ENCODE measurements at places on chromosomes 16 and 17.

DNA sequence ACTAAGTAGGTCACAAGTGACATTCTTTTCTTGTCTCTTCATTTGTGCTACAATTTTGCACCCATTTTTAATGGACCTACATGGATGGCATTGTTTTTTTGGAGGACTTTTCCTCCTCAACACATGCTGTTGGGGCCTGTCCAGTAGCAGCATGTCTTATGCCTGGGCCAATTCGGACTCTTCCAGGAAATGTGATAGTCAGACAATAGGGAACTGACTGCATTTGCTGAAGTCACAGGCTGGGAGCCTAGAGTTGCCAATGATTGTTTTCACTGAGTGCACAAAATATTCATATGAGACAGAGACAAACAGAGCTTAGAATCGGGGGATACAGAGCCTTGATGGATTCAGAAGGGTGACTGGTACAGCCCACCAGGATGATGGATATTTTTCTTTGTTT is 867.3 kb upstream of the GOT2 start:
- no peak for DNase-seq

GRCh38 chr17:13678841-13679240 is 77.1 kb upstream of the HS3ST3A1 start:
- DNase-seq, result no peak

DNA sequence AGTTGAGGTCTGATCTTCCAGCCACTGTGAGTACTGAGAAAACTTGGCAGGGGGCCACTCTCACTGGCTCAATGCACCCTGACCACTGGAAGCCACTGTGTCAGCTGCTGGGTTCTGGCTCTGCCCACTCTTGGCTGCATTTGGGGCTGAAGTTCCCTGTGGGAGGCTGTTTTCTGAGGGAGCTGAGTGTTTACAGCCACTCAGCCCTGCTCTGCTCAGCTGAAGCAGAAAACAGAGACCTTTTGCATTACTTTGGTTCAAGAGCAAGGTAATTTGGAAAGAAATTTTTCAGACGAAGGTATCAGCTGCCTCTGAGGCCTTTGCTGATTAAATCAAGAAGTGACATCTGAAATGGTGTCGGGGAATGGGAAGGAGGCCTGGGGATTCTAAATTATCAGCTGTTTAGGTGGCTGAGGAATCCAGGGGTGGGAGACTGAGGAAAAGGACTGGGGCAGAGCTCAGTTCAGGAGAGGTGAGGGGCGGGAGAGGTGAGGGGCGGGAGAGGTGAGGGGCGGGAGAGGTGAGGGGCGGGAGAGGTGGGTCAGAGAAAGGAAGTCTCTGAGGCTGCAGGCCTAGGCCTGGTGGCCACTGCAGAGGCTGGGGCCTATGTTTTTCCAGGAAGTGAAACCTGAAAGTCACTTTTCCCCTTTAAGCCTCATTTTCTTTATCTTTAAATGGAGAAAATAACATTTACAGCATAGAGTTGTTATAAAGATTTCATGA is at the start of gene ACSM5:
Gene ACSM5 (plus strand): TSS at position 137 of the 723 bp plus-strand sequence. CDS start 1,951 bp downstream, outside the sequence.
- DNase-seq, result no peak

DNA sequence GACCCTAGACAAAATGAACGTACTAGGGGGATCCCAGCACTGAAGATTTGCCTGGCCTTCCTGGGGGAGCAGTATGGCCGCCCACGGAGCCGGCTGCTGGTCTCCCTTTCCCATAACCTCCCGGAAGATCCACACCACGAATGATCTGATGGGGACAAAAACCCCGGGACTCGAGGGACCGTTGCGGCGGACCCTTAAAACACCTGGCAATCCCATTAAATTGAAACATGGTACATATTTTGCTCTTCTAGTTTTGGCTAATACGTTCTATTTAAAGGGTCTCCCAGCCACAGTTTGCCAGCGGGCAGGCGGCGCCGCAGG is 45.2 kb upstream of the LCMT1 start:
- no peak for DNase-seq

DNA sequence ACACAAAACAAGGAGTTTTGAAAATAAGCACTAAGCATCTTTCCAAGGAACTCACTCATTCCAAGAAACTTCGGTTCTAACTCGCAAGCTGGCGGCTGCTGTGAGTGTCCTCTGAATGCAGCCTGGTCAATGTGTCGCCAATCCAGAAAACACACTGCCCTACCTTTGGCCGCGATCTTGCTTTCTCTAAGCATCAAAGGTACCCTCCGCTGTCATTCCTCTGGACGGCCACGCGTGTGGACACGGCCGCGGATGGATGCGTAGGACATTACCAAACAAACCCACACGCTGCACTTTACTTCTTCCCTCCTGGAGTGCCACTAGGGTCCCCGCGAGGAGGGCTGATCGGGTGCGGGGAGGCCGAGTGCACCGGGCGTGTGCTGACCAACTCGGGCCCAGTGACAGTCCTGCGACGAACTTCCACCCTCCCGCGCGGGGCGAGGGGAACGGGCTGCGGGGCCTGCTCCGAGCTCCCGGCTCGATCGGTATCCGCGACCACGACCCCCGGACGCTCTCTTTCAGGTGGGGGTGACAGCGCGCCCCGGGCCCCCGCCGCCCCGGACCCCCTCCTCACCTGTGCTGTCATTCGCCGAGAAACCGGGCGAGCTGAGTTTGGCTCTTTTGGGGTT is 1.1 kb downstream of the CREBBP start:
- peak; percentile 18 for DNase-seq

DNA sequence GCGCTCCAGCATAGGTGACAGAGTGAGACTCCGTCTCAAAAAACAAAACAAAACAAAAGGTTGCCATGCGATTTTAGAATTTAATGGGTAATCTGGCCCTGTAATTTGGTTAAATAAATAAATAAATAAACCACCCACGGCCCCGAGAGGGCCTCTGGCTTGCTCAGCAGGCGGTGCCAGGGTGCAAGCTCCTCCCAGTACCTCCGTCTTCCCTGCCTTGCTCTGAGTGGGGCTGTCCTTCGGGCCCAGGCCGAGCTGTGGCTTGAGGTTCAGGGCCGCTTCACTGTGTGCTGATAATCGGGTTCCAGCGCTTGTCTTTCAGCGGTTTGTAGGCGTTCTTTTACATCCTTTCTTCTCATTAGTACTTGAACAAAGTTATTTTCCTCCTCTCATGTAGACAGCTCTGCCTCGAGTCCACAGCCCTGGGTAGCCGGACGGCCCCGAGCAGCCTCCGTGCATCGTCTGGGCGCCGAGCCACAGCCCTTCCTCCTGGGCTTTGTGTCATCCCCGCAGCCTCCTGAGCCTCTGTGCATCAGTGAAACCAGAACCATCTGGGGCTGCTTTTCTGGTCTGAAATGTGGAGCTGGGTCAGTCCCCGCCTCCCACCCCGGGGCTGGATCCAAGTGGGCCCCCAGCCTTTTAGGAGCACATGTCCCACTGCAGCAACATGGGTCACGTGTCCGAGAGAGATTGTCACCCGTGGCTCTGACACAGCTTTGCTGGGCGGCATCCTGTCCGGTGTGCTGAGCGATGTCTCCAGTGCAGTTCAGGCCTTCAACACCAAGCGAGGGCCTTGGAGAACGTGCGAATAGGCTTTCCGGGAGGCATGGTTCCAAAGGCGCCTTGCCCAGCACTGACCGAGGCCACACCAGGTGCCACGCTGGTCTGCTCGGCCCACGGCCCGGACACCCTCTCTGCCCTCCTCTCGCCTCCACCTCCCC is 157.4 kb upstream of the CHMP6 start:
- DNase-seq, result peak; percentile 15

- no peak for DNase-seq
These were observed 49.5 kb upstream of the MRPS23 start for GRCh38 chr17:57899391-57899790.

GRCh38 chr16:88292007-88292970 is 90.5 kb upstream of the ZNF469 start:
- no peak for DNase-seq

GRCh38 chr17:65064452-65065019 is 8.0 kb upstream of the GNA13 start:
- no peak for DNase-seq

DNA sequence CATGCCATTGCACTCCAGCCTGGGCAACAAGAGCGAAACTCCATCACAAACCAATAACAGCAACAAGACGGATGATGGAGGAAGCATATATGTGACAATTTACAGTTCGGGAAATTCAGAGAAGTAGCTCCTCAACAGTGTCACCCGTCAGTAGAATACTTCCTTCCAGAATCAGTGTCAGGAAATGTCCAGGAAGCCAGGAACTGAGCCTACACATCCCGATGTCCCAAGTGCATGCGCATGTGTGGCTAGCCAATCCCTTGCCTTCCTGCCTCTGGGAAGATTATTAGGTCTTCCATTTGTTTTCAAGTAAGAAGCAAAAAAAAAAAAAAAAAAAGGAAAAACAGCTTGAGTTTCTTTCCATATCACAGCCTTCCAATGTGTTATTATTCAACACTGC is 1.4 kb upstream of the PITPNC1 start:
- DNase-seq, result no peak

DNA sequence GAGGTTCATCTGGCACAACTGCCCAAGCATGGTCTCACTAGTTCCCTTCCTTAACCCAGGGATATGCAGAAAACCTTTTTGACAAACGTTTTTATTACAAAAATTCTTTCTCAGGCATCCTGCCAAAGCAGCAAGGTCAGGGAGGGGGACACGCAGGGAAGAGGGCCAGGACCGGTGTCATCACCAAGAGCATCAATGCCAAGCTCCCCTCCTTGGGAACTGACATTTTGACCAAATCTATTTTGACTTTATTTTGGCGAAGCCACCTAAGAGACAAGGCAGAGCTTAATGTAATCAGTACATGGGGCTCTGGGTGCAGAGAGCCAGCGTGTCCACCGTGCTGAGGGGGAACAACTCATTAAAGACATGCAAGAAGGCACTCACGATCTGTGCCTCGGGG is 265.2 kb downstream of the CBLN1 start:
- DNase-seq, result no peak

GRCh38 chr17:52606098-52606497 is 447.6 kb upstream of the CA10 start:
- no peak for DNase-seq
